Activated naive CD8-positive, alpha-beta T cell treated with anti-CD3 and anti-CD28 coated beads, Interleukin-2, amount 50 U/mL, for 16 hours (primary cell): ENCODE measurements at places on chromosomes 11 and 22.

DNA sequence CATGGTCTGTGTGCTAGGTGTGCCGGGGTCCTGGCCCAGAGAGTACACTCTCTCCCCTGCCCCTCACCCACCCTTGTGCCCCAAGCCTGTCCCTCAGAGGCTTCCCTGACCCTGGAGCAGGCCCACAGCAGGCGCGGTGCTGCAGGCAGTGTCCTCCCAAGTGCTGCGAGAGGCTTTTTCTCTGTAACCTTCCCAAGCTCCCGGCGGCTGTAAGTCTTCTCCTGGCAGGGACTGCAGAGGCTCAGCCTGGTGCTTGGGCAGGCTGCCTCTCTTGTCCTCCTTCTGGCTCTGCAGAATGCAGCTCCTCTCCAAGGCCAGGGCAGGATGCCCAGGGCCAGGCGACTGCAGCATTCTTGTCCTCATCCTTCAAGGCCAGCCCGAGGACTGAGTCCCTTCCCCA is 15.9 kb downstream of the RFPL1 start:
- no peak for DNase-seq

DNA sequence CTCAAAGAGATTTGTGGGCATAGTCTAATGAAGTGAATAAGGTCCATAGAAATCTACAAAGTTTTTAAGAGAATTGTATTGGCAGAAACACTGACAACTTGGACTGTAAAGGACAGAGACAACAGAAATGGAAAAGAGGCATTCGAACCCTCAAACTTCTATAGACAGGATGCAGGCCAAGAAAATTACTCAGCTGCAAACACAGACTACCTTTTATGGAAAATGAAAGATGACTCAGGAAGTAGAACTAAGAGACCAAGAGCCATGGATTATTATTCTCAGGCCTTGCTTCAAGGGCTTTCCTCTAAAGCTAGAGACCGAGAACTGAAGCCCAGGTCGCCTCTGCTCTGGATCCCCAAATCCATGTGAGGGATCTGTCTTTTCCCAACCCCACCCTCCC is 3.8 kb upstream of the PELI3 start:
- no peak for DNase-seq

DNA sequence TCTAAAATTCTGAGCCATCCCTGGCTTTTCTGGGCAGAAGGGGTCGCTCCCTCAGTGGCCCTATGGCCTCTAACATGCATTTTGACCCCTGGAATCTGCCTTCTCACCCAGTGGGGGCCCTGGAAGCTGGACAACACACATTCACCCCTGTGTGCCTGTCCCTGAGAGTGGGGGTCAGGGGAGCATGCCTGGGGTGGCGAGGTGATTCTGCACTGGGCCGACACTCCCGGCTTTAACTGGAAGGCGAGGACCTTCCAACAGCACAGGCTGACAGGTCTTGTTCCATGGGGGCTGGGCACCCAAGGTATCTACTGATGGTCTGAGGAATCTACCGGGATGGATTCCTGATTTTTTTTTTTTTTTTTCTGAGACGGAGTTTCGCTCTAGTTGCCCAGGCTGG is 10.7 kb downstream of the PPM1F start:
- no peak for DNase-seq

- no peak for DNase-seq
Measured at GRCh38 chr11:87144252-87144651, 106.5 kb downstream of the TMEM135 start.

GRCh38 chr11:23022854-23023253 is 162.6 kb upstream of the CCDC179 start:
- DNase-seq, result no peak

- no peak for DNase-seq
Measured at GRCh38 chr11:46504817-46505613, 88.8 kb downstream of the AMBRA1 start.

DNA sequence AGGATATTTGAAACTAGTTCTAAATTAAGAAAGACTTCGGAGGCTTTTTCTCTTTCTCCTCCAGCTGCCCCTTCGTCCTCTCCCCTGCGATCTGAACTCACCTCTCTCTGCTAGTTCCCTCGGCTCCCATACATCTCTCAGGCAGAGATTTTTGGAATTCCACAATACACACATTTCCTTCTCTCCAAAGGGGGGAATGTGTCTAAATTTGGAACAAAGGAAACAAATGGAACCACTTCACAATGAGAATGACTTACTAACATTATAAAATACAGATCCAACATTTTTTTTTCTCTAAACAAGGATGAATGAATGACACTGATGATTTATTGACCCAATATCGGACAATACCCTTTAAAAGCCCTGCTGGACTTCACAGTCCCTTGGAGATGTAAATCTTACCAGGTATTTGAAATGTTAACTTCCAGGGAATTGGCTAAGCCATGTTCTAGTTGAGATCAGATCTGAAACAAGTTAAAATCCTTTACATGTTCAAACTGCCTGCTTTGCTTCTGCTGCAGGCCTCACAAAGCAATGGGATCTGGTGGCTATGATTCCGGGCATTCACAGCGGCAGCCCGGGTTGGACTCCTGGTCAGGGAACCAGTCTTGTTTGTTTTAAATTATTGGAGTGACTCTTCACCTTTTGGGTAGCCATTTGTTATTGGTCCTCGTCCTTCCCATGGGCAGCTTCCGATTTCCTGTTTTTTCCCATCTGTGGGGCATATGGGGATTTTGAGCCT is 20.5 kb upstream of the GSTP1 start:
- DNase-seq, result no peak

DNA sequence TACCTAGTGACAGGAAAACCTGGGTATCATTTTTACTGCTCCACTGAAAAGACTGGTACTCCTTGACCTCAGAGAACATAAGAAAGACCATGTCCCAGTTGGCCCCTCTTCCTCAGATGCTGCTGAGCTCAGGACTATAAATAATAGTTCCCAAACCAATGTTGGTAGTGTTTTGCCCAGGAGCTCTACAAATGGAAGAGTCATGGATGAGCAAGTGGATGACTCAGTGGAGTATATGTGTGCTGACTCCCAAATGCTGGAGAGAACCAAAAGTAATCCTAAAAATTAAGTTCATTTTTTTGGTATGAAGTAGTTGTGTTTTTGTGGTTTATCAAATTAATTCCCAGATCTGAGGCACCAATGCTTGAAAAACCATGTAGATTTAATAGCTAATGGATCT is 482.0 kb downstream of the KCNA4 start:
- no peak for DNase-seq

DNA sequence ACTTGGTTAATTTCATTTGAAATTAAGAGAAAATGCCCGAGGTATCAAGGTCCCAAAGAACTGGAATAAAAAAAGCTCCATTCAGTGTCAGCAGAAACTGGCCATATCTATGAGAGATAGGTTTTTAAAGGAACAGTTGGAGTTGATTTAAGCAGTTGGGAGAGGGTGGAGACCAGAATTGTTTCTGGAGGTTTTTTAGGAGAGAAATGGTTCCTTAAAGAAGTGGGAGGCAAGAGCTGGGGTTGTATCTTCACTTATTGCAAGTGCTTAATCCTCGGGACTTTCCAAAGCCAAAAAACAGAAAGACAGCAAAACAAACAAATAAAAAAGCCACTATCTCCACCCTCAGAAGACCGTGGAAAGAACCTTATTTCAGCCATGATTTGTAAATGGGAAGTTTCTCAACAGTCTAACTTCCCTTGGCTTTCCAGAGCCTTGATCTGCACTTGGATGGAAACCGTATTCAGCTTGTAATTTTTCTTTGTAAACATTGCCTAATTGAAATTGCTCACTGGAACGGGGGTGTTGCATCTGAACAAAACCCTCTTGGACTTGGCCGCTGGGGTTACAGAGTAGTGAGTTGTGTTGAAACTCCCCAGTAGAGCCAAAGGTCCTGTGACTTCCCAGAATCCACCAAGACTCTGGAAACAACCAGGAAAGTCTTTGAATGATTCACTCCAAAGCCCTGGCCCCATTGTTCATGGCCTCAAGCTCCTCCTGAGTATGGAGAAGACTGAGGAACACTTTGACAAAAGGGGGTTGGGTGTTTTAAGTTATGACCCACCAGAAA is 115.6 kb downstream of the SLC1A2 start:
- no peak for DNase-seq

DNA sequence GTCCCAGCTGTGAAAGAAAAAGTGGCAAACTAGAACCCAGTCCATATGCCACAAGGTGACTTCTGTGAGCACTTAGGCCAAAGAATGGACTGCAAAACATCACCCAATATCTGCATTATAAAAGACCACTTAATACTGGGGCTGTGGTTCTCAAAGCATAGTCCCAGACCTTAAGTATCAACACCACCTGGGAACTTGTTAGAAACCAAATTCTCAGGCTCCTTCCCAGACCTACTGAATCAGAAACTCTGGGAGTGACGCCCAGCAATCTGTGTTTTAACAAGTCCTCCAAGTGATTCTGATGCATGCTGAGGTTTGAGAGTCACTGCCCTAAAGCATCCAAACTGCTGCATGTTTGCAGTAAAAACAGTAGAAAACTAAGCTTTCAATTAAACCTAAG is 81.3 kb downstream of the SERGEF start:
- DNase-seq, result no peak

DNA sequence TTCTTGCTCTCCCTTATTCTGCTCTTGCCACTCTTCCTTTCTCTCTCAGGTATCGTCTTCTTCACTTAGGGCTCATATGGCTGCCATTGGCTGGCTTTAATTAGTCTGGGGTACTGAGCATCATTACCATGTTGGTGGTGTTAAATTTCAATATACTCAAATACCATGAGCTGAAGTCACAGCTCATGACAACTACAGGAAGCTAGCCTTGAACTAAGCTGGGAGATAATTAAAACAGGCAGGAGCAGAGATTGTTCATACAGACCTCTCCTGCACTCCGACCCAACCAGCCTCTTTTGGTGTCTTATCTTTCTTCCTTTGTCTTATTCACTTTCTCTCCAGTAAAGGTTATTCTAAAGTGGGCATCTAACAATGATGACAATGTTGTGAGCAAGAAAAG is 130.9 kb upstream of the BLID start:
- no peak for DNase-seq

DNA sequence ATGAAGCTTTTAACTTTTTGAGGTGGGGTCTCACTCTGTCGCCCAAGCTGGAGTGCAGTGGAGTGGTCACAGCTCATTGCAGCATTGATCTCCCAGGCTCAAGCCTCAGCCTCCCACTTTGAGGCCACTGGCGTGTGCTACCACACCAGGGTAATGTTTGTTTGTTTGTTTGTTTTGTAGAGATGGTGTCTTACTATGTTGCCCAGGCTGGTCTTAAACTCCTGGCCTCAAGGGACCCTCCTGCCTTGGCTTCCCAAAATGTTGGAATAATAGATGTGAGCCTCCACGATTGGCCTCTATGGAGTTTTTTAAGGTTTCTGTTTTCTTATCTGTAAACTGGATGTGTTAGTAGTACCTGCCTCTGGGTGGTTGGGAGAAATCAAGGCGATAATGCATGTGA is 41.4 kb downstream of the MED15 start:
- DNase-seq, result no peak

DNA sequence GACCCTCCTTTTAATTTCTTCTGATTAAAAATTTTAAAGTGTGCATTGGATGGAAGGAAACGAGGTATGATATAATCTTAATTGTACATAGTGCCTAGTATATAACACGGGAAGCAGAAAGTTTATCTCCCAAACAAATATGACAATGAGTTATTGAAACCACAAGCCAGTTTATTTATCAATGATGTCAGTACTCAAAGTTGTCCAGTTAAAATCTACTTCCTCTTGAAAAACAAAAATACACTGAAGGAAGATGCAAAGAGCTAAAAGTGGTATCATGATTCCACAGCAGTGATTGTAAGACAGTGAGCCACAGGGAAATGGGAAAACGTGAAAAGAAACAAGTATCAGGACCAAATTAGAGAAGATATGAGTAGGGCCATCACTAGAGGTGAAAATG is 18.8 kb upstream of the OR5B21 start:
- no peak for DNase-seq

GRCh38 chr22:37782340-37783168 is 25.2 kb upstream of the GCAT start:
- no peak for DNase-seq

DNA sequence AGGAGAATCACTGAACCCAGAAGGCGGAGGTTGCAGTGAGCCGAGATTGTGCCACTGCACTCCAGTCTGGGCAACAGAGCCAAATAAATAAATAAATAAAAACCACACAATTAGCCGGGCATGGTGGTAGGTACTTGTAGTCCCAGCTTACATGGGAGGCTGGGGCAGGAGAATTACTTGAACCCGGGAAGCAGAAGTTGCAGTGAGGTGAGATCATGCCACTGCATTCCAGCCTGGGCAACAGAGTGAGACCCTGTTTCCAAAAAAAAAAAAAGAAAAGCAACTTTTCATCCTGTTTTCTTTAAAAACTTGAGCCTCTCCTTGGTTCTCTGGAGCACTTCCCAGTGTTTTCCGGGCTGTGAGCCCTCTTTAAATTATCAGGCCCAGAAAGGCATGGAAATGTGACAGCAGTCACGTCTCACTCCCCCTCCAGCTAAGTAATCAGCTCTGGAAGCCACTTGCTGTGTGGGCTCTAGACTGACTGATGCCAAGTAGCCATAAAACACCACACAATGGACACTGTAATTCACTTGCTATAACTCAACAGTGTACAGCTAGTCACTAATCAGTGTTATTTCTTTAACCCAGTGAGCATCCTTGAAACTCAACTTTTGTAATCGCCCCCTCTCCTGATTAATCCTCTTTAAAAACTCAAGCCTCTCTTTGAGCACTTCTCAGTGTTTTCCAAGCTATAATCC is 13.0 kb upstream of the MCHR1 start:
- DNase-seq, result no peak

DNA sequence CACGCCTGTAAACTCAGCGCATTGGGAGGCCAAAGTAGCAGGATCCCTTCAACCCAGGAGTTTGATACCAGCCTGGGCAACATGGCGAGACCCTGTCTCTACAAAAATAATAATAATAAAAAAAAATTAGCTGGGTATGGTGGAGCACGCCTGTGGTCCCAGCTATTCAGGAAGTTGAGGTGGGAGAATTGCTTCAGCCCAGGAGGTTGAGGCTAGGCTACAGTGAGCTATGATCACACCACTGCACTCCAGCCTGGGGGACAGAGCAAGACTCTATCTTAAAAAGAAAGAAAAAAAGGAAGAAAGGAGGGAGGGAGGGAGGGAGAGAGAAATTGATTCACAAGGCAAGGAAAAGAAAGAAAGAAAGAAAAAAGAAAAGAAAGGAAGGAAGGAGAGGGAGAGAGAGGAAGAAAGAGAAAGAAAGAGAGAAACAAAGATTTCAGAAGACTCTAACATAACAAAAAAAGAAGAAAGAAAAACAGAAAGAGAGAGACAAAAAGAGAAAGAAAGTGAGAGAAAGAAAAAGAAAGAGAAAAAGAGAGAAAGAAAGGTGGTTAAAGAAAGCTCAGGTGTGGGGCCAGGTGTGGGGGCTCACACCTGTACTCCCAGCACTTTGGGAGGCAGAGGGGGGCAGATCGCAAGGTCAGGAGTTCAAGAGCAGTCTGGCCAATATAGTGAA is 37.3 kb upstream of the MYH9 start:
- DNase-seq, result no peak

GRCh38 chr11:64739871-64740270 is 4.1 kb downstream of the RASGRP2 start:
- no peak for DNase-seq

- DNase-seq, result no peak
Measured at GRCh38 chr11:27231530-27231929, 131.5 kb downstream of the CCDC34 start.
